Fibroblast of skin of right quadriceps (primary cell): ENCODE measurements at places on chromosomes 7 and 10.

- no peak for DNase-seq
These were observed 1295.1 kb downstream of the TYW1 start for GRCh38 chr7:68291710-68292109.

GRCh38 chr10:6416892-6417512, 163.1 kb downstream of the PRKCQ start:
- peak; percentile 31 for DNase-seq

DNA sequence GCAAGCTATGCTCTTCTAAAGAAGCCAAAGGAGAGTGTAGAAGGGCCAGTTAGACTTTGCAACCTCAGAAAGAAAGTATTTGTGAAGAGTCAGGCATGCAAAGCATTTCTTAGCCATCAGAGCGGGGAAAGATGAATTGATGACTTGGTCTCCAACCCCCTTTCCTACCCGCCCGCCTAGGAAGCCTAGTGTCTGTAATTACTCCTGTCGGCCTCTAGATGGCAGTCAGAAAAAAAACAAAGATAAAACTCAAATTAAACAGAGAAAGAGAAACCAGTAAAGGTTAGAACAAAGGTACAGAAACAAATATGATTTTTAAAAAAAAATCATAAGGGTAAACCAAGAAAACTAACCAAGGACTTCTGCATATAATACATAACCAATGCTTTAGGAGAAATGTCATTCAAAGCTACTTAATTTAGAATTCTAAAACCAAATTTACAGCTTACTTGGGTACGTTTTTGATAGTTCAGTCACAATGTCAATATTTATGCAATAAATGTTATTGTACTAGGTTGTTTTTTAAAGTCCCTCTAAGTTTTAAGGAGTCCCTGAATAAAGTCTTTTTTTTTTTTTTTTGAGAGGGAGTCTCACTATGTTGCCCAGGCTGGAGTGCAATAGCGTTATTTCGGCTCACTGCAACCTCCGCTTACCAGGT, 97.6 kb downstream of the LYZL1 start:
- DNase-seq = peak; percentile 48

DNA sequence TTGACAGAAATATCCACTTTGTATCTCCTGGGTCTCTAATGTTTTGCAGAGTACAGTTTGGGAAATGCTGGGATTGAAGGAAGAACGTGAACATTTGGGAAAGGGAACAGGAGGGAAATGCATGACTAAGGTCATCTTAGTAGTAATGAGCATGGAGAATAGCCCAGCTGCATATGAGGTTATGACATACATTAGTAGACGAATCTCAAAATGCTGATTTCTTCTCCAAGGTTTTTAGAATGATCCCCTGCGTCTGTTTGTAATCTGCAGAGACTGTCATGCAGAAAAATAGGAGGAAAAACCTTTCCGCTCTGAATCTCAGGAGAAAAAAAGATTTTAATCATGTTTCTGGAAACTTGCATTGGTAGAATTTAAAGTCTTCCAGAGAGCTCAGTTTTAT, 133.6 kb downstream of the PPP1R9A start:
- DNase-seq = no peak

DNA sequence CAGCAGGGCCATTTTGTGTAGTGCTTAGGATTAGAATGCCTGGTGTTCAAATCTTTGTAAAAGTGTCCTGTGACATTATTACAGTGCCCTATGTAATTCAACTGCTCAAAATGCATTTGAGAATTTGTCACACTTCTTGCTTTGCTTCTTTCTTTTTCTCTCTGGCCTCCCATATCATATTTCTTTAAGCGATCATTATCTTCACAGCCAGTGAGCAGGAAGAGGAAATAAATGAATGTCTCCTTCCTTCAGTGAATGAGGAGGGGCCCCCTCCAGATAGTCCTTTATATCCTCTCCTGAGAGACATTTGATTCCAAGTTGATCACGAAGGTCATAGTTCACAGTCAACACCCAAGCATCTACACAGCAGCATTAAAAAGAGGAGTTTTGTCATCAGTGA, 425.1 kb upstream of the NPVF start:
- DNase-seq = no peak

DNA sequence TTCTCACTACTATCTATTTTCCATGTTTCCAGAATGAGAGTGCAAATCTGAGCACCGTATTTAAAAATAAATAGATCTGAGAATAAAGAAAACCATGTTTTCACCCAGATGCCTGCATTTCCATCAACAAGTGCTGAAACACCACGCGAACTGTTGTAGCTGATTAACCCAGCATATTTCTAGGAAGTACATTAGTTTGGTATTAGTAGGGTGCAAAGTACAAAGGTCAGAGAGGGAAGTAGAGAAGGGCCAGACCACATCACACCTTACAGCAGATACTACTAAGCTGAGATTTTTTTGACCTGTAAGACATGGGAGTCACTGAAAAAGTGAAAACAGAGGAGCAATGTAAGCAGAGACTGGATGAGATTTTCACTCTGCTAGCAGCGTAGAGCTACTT, 181.3 kb downstream of the IMMP2L start:
- DNase-seq = no peak

DNA sequence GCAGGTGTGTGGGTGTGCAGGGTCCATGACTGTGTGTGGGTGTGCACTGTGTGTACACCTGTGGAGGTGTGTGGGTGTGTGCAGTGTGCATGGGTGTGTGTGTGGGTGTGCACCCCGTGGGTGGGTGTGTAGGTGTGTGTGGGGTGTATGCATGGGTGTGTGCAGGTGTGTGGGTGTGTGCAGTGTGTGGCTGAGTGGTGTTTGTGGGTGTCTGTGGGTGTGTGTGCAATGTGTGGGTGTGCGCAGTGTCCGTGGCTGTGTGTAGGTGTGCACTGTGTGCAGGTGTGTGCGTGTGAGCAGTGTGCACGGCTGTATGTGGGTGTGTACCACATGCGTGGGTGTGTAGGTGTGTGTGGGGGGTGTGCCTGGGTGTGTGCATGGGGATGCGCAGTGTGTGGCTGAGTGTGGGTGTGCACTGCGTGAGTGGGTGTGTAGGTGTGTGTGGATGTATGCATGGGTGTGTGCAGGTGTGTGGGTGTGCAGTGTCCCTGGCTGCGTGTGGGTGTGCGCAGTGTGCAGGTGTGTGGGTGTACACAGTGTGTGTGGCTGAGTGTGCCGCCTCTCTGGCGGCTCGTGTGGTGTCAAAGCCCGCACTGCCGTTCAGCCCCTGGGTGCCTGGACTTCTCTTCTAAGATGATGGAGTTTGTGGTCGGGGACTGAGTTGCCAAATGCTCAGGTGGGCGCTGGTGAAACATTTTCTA, 208.3 kb downstream of the DNAJB6 start:
- no peak for DNase-seq

DNA sequence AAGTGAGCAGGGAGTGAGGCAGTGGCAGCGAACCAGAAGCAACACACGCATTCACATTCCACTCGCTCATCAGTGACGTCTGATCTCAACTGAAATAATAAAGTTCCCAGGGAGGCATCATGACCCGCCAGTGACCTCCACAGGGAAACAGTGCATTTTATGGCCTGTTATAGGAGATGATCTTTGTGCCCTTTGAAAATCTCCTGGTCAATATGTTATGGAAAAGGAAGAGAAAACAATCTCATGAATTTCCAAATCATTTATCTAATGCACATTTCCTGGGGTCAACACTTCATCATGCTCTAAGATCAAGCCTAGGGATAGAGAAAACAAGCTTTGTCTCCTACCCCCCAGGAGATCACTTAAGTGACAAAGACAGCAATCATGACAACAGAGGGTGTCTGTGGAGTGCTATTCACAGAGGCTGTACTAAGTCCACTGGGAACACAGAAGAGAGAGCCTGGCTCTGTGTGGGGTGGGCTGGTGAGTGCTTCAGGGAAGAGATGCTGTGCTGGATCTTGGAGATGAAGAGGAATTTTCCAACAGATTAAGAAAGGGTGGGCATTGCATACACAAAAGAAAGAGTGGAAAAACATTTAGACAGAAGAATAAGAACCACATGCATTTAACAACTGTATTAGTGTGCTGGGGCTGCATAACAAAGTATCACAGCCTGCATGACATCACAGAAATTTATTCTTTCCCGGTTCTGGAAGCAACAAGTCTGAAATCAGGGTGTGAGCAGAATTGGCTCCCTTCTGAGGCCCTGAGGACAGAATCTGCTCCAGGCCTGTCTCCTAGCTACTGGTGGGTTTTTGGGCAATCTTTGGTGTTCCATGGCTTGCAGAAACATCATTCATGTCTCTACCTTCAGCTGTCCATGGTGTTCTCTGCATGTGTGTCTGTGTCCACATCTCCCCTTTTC, 613.9 kb upstream of the IGFBP3 start:
- DNase-seq = peak; percentile 77

GRCh38 chr7:44307905-44308595, 17.3 kb downstream of the CAMK2B start:
- no peak for DNase-seq

GRCh38 chr10:82251222-82251906, 376.4 kb downstream of the NRG3 start:
- no peak for DNase-seq

DNA sequence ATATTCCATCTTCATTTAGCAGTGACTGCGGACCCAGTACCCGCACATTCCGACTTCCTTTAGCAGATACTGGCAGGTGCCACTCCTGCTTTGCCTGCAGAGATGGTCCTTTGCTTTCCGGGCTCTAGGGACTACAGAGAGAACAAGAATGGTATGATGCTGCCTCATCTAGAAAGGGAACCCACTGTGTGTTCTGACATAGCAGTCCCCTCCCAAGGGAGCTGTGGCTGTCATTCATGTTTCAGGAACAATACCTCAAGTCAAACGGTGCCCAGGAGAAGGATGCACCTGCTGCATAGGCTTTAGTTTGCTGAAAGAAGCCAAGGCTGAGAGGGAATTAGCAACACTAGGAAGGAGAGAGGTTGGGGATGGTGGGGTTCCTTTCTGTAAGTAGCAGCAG, 15.9 kb upstream of the TMEM72 start:
- no peak for DNase-seq

DNA sequence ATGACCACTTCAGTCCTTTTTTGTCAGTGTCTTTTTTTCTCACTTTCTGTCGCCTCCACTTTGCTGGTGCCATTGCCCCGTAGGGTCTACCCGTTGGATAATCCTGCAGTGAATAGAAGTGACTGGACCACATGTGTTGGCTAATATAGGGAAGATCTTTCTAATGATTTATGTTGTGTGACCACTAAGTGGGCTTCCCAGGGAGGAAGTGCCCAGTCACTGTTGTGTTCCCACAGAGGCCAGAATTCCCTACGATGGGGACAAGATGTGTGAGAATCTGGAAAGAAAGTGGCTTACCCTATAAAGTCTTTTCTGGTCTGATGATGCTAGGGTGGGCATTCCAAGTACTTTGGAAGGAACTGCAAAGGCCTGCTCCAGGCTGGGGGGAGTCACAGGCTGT, 28.4 kb upstream of the SMC3 start:
- DNase-seq = no peak

DNA sequence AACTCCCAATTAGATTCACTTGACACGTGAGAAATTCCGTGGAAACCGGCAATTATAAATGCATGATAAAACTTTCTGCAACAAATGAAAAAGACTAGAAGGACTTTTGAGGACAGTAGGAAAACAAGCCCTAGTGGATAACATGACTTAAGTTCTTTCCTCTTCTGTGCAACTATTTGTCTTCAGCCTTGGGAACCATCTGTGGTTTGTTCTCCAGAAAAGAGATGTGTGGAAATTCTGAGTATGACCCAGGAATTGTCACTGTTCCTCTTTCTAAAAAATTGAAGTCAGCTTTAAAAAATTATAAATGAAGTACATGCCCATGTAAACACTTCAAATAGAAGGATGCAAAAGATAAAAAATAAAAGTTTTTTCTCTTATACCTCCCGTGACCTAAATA, 128.6 kb upstream of the SVIL start:
- DNase-seq = no peak
